ENCODE measurements at places on chromosomes 1 and 21.

DNA sequence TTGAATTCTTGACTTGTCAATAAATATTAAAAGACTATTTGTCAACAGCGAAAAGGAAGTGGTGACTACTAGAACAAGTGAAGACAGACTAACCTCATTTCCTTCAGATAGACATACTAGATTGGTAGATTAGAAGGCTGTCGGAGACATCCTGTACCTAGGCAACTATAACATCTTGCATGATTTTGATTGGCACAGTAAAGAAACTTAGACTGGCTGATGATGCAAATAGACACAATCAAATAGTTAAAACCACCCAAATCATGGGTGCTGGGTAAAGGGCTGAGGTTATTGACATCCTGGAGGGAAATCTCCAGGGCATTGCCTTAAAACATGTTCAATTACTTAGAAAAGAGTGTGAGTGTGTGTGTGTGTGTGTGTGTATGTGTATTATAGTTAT is 85.9 kb upstream of the EDEM3 start:
- DNase-seq: no peak

DNA sequence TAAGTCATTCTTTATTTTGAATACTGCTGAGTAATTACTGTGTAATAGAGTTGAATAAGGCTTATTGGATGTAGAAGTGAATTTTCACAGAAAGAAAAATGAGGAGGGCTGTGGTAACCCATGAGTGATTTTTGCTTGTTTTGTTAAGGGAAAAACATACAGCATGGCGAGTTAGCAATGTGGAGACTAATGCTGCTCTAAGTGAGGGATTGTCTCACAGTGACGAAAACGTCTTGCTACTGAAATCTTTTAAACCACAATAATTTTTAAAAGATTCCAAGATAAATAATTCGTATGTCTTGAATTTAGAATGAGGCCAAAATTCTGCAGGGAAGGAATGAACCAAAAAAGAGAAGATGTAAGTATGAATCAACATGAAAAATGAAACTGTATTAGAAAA is 16.2 kb upstream of the PLA2G4A start:
- DNase-seq: no peak

DNA sequence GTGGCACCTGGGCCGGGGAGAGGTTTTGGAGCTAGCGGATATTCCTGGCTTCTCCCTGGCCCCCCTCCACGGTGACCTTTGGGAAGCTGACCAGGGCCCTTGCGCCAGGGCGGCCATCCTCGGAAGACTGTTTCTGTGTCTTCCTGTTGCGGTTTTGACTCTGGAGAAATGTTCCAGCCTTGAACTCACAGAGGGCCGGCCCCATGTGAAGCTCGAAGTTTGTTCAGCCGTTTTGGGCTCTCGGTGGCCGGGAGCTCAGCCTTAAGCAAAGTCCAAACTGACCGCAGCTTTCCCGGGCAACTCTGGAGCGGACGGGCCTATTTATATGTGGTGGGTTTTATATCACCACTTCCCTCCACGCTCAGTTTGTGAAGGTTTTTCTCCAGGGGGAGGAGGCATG is 17.0 kb upstream of the WNT4 start:
- DNase-seq: no peak

DNA sequence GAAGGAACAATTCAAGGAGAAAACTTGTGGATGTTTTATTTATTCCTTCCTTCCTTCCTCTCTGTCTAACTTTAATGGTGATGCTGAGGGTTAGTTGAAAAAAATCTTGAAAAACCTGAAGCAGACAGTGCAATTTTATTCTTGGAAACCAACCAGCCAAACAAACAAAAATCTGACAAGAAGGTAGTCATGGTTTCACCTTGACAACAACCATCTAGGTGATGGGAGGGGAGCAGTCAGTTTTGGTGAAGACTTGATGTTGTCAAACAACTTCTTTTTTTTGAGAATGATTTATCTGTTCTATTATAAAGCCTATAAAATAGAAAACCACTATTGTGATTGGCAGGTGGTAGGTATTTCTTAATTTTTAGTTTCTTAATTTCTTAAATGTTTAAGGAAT is 92.4 kb upstream of the GPR88 start:
- no peak for DNase-seq

GRCh38 chr1:89433421-89433820 is 69.6 kb downstream of the GBP6 start:
- no peak for DNase-seq

DNA sequence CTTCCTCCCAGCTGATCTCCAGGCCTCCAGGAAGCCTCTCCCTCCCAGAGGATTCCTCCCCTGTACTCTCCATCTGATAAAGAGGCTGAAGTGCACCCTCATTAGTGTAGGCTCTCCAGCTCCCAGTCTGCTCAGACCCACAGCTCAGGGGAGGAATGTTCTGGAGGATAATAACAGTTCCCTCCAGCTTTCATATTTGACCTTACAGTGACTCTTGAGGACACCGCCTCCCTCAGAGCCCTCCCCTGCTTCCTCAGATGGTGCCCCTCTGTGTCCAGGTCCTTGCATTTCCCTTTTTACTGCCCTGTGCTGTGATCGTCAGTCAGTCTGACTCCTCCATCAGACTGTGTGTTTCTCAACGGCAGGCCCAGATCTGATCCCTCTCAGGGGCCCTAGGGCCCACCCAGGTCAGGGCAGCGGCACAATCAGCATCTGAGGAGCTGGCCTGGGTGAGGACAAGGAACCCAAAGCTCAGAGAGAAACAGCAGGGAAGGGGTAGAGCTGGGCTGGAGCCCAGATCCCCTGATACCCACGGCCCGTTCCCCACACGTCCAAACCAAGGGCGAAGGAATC is 1.1 kb upstream of the SHISAL2A start:
- DNase-seq: no peak

DNA sequence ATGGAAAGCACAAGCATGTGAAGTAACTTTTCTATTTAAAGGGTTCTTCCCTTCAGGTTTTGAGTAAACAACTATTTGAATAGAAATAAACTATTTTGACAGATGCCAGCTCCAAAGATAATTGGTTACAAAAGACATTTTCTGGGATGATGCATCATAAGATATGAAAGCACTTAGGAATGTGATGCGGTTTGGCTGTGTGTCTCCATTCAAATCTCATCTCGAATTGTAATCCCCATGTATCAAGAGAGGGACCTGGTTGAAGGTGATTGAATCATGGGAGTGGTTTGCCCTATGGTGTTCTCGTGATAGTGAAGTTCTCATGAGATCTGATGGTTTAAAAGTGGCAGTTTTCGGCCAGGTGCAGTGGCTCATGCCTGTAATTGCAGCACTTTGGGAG is 6.4 kb downstream of the DISP1 start:
- no peak for DNase-seq

GRCh38 chr1:197342044-197342565 is 74.1 kb downstream of the CRB1 start:
- DNase-seq: no peak

GRCh38 chr1:97619706-97620105 is 301.1 kb downstream of the DPYD start:
- DNase-seq: no peak

GRCh38 chr1:202270871-202271326 is 70.8 kb downstream of the UBE2T start:
- no peak for DNase-seq

- DNase-seq: no peak
These were observed 1.6 kb downstream of the ADAM15 start for GRCh38 chr1:155052439-155053395.

DNA sequence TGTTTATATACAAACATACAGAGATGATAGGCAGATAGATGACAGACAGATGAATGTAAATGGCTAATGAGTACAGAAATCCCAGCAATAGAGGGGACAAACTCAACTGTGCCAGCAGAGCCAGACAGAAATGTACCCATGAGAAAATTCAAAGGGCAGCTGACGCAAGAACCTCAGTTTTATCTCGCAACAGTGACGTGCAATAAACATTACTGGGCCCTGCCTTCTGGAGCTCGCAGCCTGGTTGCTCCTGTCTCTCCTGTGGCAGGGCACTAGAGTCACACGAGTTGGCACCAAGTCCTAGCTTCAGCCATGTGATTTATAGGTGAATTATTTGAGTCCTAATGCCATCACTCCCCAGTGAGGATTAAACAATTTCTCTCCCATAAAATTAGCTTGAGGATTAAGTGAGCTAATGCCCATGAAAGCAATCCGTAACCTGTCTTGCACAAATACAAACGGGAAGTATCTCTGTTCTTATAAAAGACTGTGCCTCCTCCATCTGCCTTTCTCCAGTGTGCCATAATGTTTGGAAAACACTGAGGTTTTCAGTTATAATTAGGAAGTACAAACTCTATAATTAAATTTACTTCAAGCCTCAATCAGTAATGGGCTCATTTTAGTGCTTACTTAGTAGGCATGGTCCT is 50.7 kb downstream of the VAV3 start:
- no peak for DNase-seq

DNA sequence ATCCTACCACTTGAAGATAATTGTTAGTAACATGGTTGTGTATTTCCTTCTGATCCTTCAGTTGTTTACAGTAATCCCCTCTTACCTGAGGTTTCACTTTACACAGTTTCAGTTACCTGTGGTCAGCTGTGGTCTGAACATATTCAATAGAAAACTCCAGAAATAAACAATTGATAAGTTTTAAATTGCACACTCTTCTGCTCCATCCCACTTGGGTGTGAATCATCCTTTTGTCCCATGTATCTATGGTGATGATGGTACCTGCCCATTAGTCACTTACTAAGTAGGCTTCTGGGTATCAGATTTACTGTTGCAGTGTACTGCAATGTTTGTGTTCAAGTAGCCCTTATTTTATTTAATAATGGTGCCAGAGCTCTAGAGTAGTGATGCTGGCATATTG is 62.5 kb downstream of the OSBPL9 start:
- no peak for DNase-seq

DNA sequence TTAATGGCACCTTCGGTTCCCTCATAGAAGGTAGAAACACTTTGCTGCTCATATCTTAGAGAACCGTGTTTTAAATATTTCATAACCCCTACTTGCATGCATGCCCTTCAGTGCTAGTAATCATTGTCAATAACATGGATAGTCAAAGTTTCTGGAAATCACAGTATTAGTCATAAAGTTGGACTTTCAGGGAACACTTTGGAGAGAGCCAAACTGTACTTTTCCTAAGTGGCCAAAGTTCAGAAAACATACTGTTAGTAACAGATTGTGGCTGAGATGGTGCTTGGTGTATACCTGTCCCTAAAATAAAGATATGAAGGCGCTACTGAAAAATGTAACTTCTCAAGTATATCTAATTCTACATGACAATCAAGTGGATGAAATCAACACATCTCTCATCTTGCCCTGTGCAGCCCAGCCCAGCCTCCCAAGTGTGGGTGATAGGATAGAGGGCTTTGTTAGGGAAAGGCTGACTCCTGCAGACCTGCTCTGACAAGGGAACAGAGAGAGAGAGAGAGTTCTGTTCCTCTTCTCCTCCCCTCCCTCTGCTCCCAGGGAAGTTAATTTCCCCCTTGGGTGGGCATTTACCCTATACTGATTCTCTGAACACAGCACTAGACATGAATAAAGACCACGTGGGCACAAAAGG is 14.4 kb downstream of the MYOC start:
- no peak for DNase-seq

DNA sequence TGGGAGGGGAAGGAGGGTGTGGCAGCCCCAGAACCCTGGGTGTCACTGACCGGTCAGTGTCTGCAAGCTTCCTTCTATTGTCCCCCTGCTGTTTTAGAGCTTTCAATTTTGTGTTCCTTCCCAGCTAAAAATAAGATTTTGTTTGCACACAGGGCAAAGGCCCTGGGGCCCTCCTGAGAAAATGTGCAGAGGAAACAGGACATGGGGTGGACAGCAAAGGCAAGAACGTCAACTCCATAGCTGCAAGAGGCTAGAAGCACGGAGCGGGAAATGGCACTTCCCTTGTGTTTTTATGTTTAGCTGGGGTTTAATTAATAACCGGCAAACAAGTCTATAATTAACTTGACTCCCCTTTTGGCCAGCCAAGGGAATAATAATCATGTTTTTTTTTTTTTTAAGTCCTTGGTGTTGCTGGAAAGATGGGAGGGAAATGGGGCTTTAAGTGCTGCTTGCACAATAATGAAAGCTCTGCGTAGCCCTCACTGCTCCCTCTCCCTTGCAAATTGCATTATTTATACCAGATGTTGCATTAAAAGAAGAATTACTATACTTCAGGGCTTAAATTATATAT is 261.4 kb upstream of the USP24 start:
- DNase-seq: no peak

GRCh38 chr1:107139833-107140702 is 771 bp upstream of the NTNG1 start:
- no peak for DNase-seq

DNA sequence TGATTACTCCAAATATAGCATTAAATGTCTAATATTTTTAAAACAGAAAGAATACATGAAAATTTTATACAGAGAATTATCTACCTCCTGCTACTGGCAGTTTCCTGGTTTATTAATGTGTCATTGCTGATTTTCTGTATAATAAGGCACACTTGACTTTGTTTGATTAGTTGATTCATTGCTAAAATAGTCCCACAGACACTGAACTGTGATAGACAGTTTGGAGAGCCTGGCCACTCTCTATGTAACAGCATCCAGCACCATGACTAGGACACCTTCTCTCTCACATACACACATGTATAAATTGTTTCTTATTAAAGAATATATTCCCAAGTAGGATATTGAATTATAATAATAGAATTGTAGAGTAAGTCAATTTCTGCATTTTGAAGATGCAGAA is 368.5 kb upstream of the SNX7 start:
- DNase-seq: no peak

DNA sequence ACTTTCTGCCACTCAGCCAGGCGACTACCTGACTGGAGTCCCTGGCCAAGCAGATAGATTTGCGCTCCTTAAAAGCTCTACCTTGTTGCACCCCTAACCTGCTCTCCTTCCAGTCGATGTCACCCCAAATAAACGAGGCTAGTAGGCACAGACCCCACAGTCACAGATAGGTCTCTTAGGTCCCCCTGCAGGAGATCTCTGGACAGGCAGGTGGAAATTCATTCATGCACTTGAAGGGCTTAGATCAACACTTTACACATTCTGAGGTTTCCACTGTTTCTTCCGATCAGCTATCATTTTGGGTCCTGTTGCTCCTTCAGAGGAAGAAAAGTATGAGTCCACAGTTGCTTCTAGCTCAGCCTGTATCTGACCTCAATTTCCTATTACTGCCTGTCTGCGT is 272.6 kb upstream of the FMN2 start:
- DNase-seq: no peak
